CD4-positive, alpha-beta T cell treated with Interleukin-15 for 4 hours (primary cell): ENCODE measurements at places on chromosomes 4 and X.
A peak's percentile ranks its signal among the peaks of the same experiment; 100 is the strongest.

DNA sequence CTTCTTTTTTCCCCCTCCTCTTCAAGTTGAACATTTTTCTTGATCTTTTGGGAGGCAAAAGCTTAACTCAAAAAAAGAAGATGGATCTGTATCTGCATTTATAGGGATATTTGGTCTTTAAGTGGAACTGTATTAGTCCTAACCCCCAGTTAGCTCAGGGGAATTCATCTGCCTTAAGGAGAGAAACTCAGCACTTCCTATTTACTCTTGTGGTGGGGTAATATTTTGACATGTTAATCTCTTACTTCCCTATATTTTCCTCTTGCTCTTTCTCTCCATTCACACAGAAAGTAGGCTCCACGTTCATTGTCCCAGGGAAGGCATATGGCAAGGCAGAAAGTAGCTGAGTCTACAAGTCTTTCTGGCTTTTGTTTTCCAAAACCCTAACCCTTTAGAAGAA lies 5.3 kb downstream of the LRRC66 start:
- no peak for DNase-seq

DNA sequence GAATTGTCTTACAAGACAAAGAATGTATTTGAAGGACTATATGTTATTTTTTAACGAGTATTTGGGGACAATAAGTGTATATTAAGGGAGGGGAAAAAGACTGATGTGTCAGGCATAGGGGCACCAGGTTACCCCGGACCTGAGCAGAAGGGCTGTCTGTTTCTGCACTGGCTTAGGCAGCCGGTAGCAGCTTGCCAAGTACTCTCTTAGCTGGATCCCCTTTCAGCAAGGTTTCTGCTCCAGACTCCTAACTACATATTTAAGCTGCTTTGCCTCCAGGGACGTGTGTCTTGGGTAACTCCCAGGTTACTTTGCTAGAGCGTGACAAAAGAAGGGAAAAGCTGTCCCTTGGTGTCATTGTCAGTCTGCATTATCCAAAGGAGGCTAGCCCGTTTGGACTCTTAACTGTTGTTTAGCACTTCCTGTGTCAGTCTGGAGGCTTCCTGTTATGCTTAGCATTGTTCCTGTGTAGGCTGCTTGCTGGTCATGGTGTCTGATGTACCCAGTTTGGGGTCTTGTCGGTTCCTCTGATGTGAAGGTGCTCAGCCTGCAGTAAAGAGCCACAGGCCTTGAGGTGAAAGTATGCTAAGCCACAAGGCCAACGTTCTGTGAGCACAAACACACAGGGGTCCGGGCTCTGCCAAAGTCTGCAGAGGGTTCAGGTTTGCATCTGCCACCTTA lies 11.6 kb downstream of the CXCR3 start:
- DNase-seq, result peak; percentile 34

DNA sequence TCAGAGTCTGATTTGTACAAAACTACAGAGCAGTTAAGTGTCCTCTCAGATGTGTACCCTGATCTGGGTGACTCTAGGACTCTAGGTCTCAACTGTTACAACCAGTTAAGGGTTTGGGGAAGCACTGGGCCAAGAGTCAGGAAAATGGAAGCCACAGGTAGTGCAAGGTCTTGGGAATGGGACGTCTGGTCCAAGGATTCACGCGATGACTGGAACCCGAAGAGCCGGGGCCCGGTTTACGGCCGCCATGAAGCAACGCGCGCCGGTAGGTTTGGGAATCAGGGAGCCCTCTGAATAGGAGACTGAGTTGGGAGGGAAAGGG lies 321 bp upstream of the HPRT1 start:
- DNase-seq, result no peak

GRCh38 chrX:104112326-104112951 lies at the start of gene ZCCHC18:
Gene ZCCHC18 (plus strand): TSS chrX:104112523. CDS start chrX:104114112, 1,589 bp downstream.
- DNase-seq, result no peak

DNA sequence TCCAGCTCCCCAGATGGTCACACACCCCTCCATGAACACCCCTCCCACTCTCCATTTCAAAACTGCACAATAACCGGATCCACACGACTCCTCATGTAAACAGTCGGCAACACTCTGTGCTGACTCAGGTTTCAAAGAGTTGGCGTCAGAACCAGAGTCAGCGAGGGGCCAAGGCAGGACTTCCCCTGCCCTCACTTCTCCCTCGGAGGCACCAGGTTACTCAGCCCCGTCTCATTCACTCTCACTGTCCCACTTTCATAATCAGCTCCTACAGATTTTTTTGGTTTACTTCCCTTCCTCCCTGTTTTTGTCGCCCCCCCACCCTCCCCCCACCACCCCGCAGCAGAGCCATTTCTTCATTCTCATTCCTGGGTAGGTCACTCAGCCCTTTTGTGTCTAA lies 2.7 kb upstream of the TIMP1 start:
- DNase-seq, result no peak
